ENCODE measurements at places on chromosomes 1 and 21.

DNA sequence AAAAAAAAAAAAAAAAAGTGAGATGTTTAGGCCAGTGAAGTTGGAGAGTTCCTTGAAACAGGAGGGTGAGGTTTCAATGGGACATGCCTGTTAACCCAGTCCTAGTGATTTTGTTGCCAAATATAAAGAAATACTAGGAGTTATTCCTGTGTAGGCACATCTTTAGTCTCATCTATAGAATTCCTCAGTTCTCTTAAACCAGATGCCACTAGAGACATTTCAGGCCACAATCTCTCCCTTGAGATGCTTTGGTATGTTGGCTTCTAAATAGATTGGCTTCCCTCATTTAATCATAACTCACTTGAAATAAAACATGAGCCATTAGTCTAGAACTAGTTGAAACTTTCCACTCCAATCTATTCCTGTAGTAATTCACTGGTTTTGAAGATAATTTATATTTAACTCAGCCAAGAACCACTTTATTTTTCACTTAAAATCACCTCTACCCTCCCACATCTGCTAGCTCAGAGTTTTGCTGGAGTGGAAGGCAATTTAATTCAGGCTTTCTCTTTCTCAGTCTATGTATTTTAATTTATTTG, 29.8 kb downstream of the GPR137B start:
- DNase-seq = no peak

DNA sequence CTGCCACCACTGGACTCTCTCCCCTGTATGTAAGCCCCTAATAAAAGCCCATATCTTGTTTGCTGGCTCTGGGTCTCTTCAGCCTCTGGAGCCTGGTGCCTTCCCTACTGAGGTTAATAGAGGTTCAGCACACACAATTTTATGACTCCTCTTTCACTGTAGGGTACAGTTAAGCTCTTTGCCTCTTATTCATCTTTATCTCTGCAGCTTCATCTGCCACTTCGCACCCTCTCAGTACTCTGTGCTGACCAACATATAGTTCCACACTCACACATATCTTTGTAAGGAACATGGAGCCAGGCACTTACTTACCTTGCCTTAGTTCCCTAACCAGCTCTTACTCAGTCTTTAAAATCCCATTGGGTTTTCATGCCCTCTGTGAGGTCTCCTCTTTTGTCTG, 4.5 kb downstream of the BTBD8 start:
- DNase-seq = no peak

DNA sequence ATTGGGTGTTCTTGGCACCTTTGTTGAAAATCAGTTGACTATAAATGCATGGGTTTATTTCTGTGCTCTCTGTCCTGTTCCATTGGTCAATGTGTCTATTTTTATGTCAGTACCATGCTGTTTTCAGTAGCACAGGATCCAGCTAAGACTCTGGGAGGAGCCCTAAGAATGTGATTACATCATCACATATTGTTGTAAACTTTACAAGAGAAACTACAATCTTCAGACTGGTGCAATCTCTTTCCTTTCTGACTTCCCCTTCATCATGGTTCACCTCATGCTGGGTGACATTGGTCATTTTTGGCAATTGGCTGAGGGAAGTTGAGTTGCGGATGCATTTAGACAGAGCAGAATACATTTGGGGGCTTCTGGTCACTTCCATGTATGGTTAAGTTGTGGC, 88.4 kb downstream of the C21orf91 start:
- no peak for DNase-seq

DNA sequence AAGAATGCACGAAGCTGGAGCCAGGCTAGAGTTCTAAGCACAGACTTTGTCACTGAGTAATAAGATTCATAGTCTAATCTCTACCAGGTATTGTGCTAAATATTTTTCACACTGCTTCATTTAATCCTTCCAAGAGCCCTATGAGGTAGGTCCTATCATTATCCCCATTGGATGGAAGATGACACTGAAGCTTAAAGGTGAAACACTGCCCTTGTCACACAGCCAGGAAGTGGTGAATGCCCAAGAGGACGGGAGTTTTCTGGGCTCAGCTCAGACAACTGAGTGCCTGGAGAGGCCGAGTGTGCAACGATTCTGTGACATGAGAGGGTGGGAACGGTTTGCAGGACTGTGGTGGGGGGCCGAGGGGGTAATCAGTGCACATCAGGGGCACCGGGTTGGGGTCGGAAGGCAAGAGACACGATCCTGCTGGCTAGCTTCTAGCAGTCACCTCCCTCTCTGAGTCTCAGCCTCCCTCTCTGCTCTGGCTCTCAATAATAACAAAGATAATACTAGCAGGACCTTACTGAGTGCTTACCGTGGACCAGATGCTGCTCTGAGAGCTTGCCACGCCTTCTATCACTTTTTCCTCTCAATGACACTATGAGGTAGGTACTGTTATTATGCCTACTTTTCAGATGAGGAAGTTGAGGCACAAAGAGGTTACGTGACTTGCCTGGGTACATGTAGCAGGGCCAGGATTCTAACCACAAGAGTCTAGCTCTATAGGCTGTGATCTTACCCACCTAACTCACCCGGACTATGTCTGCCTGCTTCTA, 12.4 kb downstream of the KCNQ4 start:
- DNase-seq = no peak

DNA sequence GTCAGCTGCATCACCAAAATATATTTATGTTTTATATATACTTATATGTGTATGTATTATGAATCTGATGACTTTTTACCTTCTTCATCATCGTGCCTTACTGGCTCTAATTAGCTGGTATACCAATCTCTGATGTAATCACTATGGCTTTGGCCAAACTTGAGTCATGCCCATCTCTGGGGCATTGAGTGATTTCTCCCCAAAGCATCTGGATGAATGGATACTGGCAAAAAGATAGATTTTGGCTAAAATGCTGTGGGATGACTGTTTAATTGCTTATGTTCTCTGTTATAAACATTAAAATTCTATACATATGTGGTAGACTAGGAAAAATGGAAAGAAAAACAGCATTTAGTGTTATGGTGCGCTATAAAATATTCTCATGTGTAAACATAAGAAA, 19.6 kb downstream of the CDKN2C start:
- no peak for DNase-seq

DNA sequence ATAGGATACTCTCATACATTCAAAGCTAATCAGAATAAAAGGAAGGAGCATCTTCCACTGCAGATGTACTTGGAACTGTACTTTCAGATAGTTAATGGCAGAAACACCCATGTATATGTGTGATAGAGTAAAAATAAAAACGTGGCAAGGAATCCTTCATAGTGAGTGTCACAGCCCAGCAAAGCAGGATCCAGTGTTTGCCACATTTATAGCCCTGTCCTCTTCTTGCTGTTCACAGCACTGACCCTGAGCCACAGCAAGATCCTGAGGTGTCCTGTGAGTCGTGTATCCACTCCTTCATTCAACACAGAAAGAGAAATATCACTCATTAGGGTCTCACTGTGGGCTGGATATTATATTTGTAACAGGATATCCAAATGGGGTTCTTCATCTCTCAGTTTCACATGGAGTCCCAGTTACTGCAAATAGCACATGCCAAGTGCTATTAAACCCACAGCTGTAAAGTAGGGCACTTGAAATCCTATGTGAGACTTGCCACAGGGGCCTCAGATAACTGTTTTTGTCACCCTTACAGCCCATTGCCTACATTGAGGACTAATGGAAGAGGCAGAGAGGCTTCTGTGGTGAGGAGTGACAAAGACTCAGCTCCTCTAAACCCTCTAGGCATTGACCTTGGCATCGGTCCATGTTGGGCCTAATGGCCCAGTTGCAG, 41.3 kb downstream of the CYP2J2 start:
- DNase-seq = no peak

- DNase-seq = no peak
Measured at GRCh38 chr1:61426254-61426653, 298.7 kb downstream of the TM2D1 start.

- no peak for DNase-seq
Measured at GRCh38 chr21:41746744-41747006, 20.2 kb downstream of the RIPK4 start.
